Kidney tubule cell (primary cell): ENCODE measurements at places on chromosomes 7 and 10.

GRCh38 chr7:112866424-112866823, 76.2 kb upstream of the TMEM168 start:
- DNase-seq = no peak

DNA sequence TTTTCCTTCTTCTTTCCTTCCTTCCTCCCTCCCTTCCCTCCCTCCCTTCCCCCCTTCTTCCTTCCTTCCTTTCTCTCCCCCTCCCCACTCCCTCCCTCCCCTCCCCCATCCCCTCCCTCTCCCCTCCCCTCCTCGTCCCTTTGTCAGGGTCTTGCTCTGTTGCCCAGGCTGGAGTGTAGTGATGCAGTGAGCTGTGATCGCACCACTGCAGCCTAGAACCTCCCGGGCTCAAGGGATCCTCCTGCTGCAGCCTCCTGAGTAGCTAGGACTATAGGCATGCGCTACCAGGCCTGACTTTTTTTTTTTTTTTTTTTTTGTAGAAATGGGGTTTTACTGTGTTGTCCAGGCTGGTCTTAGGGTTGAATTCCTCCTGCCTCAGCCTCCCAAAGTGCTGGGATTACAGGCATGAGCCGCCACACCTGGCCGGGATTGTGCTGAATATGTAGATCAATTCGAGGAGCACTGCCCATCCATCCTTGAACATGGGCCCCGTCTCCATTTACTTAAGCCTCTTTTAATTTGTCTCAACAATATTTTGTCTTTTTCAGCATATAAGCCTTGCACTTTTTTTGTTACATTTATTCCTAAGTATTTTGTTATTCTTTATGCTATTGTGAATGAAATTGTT, 23.4 kb downstream of the GRIFIN start:
- no peak for DNase-seq

DNA sequence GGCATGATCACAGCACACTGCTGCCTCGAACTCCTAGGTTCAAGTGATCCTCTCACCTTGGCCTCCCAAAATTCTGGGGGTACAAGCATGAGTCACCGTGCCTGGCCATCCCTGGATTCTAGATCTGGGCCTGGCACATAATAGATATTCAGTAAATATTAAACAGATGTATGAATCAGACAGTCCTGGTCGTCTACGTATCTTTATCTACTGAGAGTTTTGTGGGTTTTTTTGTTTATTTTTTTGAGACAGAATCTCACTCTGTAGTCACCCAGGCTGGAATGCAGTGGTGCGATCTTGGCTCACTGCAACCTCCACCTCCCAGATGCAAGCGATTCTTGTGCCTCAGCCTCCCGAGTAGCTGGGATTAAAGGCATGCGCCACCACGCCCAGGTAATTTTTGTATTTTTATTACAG, 24.3 kb upstream of the ITGB1 start:
- DNase-seq = peak; percentile 97

- DNase-seq = no peak
Observed at GRCh38 chr7:149793261-149793660, 19.9 kb upstream of the ZNF467 start.

GRCh38 chr7:151135525-151135845, 32.0 kb downstream of the GBX1 start:
- DNase-seq = no peak
